ENCODE measurements at places on chromosomes 6 and 20.
A peak's percentile ranks its signal among the peaks of the same experiment; 100 is the strongest.

GRCh38 chr6:96059586-96059985 is 43.8 kb downstream of the FUT9 start:
- DNase-seq, result no peak

GRCh38 chr20:910132-910869 is 5.8 kb downstream of the ANGPT4 start:
- no peak for DNase-seq

- DNase-seq, result no peak
These were observed 19.4 kb downstream of the FAM50B start for GRCh38 chr6:3868544-3868943.

- DNase-seq, result no peak
These were observed 162.3 kb upstream of the FBXL4 start for GRCh38 chr6:99110029-99110428.

- DNase-seq, result no peak
These were observed 991 bp downstream of the UQCC2 start for GRCh38 chr6:33710296-33711121.

DNA sequence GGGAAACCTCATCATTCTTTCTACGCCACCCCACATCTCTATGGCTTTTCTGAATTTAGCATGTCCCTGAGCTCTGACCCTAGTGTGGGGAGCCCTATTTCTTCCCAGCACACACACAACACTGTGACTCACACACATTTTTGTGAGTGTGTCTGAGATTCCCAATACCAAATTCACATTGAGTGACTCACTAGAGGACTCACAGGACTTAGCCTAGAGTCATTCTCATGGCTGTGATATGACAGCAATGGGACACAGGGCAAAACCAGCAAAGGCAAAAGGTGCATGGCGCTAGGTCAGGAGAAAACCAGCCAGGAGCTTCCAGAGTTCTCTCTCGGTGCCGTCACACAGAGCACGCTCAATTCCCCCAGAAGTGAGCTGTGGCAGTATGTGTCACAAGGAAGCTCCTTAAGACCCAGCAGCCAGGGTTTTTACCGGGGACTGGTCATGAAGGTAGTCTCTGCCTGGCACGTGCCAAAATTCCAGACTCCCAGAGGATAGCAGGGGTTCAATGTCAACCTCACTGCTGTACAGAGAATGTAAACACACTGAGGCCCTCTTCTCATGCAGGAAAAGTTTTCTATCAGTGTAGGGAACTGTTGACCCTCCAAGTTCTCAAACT is 6.2 kb downstream of the CSTL1 start:
- DNase-seq, result no peak

- DNase-seq, result no peak
These were observed 15.0 kb upstream of the TRAM2 start for GRCh38 chr6:52591832-52592231.

DNA sequence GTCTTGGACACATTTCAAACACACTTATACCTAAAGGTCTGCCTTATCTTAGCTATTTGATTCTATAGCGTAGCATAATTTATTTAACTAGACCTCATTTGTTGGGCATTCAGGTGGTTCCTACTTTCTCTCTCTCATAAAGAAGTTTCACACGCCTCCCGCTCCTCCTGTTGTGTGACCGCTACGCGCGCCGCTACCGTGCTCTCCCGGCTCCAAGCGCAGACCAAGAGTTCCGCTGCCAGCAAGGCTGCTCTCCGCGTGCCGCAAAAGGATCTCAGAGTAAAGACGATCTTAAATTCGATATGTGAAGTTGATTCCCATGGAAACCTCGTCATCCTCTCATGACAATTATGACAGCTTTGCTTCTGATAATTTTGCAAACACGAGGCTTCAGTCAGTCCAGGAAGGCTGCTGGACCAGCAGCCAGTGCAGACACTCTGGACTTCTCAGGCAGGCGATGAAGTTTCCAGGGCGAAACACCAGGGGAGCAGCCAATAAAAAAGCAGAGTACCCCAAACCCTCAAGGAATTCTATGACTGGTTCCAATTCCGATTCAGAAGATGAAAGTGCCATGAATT is 20.4 kb downstream of the PRSS16 start:
- no peak for DNase-seq

GRCh38 chr20:48604936-48605335 is 222.9 kb downstream of the PREX1 start:
- DNase-seq, result no peak

DNA sequence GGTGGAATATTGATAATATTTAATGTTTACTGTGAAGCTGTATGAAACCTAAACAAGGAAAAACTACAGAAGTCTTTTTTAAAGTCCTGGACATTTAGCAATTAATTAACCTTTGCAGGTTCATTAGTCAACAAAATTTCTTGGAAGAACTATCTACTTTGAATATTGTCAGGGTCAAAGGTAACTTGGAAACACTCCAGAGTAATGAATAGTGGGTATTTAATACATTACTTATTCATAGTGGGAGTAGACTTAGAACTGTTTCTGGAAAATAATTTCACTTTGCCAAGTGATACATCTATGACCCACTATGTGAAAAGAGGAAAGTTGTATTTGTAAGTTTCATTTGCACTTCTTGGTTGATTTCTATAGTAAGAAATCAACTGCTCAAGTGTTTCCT is 319.1 kb downstream of the TFAP2B start:
- DNase-seq, result no peak

GRCh38 chr6:137025786-137026730 is 18.7 kb downstream of the IL20RA start:
- no peak for DNase-seq

- DNase-seq, result no peak
These were observed 15.8 kb downstream of the MAN1A1 start for GRCh38 chr6:119333707-119334295.

- no peak for DNase-seq
These were observed 43.4 kb upstream of the TRAM2 start for GRCh38 chr6:52620055-52620905.

GRCh38 chr6:122428781-122429180 is 29.3 kb downstream of the HSF2 start:
- DNase-seq, result no peak

GRCh38 chr20:43341511-43341910 is 116.2 kb upstream of the SRSF6 start:
- no peak for DNase-seq

DNA sequence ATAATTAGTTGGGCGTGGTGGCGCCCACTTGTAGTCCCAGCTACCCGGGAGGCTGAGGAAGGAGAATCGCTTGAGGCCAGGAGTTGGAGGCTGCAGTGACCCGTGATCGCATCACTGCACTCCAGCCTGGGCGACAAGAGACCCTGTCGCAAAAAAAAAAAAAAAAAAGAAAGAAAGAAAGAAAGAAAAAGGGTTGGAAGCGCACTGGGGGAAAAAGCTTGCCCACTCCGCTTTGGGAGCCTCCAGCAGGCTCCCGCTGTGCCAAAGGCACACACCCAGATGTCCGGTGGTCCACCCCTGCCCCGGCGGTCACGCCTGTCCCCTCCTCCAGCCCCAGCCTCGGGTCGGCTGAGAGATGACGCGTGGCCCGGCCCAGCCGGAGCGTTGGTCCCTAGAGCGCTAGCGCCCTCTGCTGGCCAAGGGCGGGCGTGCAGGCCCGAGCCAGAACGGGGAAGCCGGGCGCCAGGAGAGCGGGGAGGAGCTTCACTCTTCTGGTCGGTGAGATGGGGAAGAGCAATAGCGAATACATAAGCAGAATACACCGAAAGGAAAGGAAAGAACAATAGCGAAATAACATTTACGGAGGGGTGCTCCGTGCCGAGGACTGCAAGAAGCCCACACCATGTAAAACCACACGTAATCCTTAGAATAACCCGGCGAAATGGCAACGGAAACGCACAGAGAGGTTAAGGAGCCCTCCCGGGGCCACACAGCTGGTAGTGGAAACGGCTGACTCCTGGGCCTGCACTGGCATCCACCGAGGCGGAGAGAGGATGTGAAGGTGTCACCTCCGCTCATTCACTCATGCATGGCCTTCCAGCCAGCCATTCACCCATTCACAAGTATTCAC is 41.7 kb downstream of the UBE2V1 start:
- DNase-seq, result peak; percentile 87

GRCh38 chr6:26359765-26360164 is 5.2 kb upstream of the BTN3A2 start:
- no peak for DNase-seq

DNA sequence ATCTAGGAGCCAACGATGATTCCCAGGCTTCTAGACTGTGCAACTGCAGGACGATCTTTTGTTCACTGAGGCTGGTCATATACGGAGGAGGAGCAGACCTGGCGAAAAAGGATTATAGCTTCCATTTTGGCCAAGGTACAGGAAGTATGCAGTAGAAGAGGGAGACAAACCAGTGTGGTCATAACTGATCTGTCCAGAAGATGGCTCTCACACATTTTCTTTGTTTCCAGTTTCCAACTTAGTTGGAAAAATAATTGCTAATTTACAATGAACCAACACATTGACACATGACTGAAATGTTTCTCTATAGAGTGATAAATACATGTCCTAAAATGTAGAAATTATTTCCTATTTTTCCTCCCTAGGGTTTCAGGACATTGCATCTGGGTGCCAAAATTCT is 364.1 kb upstream of the BTBD3 start:
- DNase-seq, result no peak

DNA sequence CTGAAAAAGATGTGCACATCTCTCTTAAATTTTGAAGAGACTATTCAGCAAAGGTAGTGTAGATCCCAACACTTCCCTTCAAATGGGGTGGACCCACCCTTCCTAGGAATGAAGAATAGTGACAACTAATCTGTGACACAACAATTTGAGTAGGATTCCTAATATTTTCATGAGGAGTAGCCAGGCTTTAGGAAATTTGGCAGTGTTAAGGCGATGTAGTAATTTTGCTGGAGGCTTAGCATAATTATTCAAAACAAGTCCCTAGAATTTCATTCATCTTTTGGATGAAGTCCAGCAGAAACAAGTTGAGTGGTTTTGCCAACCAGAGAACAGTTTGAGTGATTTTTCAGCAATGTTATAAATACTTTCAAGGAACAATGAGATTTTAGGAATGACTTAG is 52.4 kb downstream of the ELOVL4 start:
- no peak for DNase-seq

DNA sequence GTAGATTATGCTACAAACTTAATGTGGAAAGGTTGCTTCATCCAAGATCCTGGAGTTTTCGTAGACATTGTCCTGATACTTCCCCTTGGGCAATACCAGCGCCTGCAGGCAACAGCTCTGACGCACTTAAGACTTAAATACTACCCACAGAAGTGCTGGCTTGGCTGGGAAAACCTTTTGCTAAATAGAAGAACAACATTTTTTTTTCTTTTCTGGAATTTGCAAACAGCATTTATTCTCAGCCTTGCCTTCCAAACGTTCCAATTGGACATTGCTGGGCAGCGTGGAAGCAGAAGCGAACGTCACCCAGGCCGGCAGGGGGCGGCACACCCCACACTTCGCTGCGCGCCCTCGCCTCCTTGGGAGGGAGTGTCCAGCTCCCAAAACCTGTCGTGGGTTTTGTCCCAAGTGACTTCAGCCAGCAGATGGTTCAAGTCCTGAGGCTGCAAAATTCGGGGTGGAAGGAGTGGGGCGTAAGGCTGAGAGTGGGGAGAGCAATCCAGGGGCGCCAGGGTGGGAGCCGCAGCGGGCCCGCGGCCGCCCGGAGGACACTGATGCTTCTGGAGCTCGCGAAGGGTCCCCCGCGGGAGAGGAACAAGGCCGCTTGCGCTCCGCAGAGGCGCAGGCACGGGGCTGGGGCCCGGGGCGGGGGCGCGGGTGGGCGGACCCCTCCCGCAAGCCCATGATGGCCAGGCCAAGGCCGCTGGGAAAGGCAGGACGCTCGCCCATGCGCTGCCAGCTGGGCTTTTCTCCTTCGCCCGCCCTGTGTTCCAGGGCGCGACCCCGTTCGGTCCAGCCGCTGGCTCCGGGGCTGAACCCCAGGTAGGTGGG is 60.8 kb upstream of the MAP3K4 start:
- DNase-seq, result peak; percentile 10

Measured in stimulated activated CD4-positive, alpha-beta T cell treated with anti-CD3 and anti-CD28 coated beads, Interleukin-2, amount 100 ng/mL, for 4 hours (primary cell).